ENCODE measurements at places on chromosomes 6 and 20. TPM values are rescaled to one million over a fixed set of nuclear protein-coding genes. Genes with fewer than 3 reads are reported as not detected.

The CLVS2 gene
- under 0.01 TPM for total RNA-seq

The FAM83C gene
- total RNA-seq, result not detected

The SNX3 gene
- 157 TPM for total RNA-seq

The DAAM2 gene
- 1.1 TPM for total RNA-seq

The BPI gene
- total RNA-seq, result not detected

The FHL5 gene
- total RNA-seq, result not detected

The MUC22 gene
- not detected for total RNA-seq

The CCN6 gene
- total RNA-seq, result not detected

The TBX18 gene
- 30.9 TPM for total RNA-seq

The HRH3 gene
- not detected for total RNA-seq

Data from subcutaneous preadipocyte (primary cell).